Aortic smooth muscle cell (primary cell): ENCODE measurements at places on chromosomes 3 and 15. TPM values are rescaled to one million over a fixed set of nuclear protein-coding genes. Genes with fewer than 3 reads are reported as not detected.

The MON1A gene
- 10.4 and 12.8 TPM in 2 replicates for total RNA-seq

The IMPG2 gene
- total RNA-seq: 0.44 and 0.53 TPM in 2 replicates

The AHSG gene
- total RNA-seq: not detected in 2 replicates

The MOBP gene
- total RNA-seq: not detected in 2 replicates
